H7 (cell line): ENCODE measurements at places on chromosomes 1 and 21.

- no peak for DNase-seq
Observed at GRCh38 chr1:89472886-89473417, 51.7 kb upstream of the LRRC8B start.

- DNase-seq, result peak; percentile 55
Observed at GRCh38 chr1:9595156-9595967, 6.7 kb downstream of the TMEM201 start.

DNA sequence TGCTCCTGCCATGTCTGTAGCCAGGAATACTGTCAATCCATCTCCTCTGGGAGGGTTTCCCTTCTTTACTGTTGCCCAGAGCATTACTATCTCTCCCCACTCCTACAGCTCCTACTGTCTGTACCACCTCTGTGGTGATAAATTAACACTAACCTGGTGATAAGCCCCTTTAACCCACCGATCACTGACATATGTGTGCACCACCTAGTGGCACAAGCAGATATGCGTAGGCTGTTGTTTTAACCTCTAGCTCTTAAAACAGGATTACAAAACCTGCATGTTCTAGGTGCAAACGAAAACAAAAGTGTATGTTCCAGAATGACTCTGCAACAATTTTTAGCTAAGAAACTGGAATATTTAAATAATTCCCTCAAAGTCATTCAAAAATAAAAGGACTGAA, 93.9 kb upstream of the BEND5 start:
- DNase-seq, result no peak

- DNase-seq, result no peak
Observed at GRCh38 chr1:50699795-50700194, 260.3 kb downstream of the FAF1 start.

DNA sequence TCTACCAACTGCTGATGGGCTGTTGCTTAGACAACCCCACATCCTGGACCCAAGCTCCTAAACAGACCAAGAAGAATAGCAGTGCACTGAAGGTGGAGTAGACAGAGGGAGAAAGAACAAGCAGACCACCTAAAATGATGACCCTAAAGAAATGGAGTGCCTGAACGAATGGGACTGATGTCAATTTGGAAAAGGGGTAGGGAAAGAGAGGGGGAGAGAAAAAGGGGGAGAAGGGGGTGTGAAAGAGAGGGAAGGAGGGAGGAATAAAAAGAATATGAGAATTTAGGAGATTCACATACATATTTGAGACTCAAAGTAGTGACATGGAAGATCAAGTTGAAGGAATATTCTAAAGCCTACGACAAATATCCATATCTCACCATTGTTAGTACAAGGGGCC, 144.4 kb upstream of the DUSP10 start:
- no peak for DNase-seq

GRCh38 chr1:181513786-181514297, 30.5 kb downstream of the CACNA1E start:
- no peak for DNase-seq

GRCh38 chr21:29075706-29076466, 2.4 kb upstream of the CCT8 start:
- no peak for DNase-seq

DNA sequence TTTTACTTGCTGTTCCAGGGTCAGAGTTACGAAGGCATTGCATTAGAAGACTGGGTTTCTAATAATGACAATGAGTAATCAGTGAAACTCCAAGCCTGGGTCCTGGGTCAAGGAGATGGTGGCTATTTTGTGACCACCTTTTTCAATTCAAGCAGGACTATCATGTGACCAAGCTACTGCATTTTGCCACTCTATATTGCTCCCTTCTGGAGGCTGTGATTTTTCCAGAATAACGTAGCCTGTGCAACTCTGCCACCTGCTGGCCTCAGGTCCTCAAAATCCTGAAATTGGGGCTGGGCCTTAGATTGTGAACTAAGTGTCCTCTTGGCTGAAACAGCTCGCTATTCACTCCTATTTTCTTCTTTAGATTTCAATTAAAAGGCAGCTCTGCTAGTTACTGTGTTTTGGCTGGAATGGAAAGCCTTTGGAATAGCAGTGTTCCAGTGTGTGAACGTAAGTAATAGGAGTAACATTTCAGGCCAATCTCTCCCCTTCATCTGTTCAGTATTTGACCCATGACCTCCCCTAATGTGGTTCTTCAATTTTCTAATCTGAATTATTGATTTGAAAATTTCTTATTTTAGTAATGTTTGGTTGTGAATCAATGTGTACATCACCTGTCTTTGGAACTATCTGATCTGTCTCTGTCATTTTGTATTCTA, 52.9 kb upstream of the CD46 start:
- no peak for DNase-seq

DNA sequence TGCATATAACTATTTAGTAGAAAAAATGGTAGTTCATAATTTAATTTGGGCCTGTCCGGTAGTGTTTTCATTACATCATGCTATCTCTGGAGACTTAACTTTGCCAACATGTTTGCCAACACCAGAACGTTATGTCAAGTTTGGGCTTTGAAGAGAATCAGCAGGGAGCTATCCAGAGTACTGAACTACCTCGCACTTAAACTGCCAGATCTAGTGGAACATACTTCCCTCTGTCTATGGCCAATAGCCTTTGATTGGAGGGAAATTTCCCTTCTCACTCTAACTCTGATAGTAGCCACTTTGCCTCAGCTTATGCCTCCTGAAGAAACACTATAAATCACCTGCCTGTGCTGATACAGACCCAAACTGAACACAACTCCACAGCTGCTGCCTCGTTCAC, 10.0 kb downstream of the LRRC53 start:
- peak; percentile 44 for DNase-seq

DNA sequence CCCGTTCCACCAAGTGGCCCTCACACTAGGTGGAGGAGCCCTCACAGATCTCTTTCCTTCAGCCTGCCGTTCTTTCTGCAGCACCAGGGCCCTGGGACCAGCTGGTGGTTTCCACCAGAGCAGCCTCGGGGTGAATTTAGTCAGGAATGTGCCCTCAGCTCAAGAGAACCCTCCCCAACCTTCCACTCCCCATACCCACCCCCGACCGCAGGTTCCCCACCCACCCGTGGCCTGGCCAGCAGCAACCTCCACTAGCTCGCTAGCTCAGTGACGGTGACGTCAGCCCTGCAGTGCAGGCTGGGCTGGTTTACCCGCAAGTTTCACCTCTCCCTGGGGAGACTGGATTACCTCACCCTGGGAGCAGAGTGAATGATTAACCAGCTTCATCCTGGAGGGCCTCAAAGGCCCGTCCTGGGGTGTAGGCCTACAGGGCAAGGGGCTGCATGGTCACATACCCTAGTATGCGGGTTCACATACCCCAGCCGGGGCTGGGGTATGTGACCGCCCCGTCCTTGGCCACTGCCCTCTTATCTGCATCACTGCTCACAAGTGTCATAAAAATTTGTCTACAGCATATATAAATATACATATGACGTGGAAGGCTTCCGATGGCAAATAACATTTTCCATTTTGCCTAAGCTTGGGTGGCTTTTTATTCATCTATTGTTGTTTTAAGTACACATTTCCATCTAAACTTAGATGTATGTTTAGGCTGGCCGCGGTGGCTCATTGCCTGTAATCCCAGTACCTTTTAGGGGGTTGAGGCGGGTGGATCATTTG, 24.5 kb downstream of the ELF3 start:
- DNase-seq, result peak; percentile 56

DNA sequence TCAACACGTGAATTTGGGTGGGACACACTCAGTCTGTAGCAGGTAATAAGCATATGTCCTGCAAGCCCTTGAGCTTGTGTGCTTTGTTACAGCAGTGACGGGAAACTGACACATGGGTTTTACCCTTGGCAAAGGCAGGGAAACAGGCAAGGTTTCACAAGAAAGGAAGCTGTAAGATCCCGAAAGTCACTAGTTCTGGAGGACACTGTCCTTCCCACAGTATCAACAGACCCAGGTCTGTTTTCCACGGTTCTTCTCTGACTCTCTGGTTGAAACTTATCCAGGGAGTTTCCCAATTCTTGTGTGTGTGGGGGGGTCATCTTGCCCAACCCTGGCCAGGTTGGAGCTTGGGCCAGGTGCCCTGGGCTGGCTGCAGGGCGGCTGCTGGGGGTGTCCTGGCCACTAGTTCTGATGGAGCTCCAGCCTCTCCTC, 29.3 kb upstream of the ZBTB21 start:
- DNase-seq, result no peak
